ENCODE measurements at places on chromosomes 2 and 18.

GRCh38 chr2:8677646-8678592 lies 3.9 kb upstream of the ID2 start:
- no peak for DNase-seq

DNA sequence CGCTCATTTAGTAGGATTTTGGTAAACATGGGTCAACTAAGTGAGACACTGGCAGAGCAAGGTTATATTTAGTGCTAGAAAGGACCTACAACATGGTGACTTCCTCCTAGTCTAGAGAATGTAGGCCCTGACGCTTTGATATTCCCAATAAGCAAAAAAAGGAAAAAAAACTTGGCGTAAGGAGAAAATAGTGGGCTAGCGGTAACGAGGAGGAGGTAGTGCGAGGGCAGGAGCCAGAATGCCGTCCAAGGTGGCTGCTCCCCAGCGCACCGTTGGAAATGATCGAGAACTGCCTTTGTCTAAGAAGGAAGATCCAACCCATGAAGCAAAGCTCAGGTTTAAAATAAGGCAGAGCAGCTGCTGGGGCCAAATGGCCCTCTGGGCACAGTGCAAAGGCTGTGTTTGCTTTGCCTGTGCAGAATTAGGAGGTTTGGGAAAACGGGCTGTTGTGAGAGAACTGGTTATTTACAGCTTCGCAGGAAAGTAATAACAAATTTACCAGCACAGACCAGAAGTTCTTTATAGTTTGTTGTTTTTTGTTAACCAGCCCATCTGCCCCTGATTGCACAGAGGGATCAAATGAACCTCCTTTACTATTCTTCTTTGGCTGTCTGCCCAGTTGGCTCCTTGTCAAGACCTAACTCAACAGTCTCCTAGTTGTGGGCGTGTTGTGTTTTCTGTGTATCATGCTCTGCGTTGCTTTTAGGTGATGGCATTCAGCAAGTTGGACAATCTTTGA lies 86.6 kb downstream of the ITGB1BP1 start:
- DNase-seq, result no peak

GRCh38 chr18:45505497-45506206 lies 109.6 kb upstream of the SLC14A2 start:
- DNase-seq, result no peak

DNA sequence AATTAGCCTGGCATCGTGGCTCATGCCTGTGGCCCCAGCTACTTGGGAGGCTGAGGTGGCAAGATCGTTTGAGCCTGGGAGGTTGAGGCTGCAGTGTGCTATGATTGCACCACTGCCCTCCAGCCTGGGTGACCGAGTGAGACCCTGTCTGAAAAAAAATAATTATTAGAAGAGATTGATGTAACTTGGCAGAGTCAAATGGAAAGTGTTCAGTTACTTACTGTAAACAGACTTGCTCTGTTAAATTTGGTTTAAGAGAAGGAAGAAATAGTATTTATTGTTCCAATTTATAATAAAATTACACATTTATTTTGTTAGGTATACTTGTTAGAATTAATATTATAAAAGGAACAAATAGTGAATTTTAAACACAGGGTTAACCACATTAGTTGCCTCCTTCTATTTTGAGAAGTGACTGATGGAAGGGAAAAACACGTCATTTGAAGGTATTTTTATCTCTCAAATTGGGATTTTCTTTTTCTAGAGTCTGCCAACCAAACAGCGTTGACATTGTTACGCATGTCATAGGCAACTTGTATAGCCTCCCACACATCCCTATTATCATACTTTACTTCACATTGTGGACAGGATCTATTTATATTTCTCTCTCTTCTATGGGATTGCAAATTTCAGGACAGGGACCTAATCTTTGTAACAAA lies 118.8 kb upstream of the B3GNT2 start:
- DNase-seq, result no peak

DNA sequence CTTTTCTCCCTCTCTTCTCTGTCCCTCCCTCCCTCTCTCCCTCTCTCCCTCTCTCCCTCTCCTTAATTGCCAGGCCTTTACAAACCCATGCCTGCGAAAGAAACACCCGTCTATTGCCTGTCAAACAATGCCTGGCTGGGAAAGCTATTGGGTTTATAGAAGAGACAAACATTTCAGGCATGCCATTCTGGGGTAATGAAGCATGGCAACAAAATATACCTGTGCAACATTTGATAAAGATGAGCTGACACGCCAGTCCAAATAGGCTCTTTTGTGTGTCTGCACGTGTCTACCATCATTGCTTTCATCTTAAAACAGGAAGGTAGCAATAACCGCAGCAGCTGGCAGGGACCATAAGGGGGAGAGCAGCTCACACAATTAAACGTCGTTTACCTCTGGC lies 282.1 kb downstream of the ZNF516 start:
- no peak for DNase-seq

Data from amygdala (tissue), 56 donors.